Upper lobe of left lung (tissue), 6 donors: ENCODE measurements at places on chromosomes 4 and X. TPM values are rescaled to one million over a fixed set of nuclear protein-coding genes. Genes with fewer than 3 reads are reported as not detected.

DNA sequence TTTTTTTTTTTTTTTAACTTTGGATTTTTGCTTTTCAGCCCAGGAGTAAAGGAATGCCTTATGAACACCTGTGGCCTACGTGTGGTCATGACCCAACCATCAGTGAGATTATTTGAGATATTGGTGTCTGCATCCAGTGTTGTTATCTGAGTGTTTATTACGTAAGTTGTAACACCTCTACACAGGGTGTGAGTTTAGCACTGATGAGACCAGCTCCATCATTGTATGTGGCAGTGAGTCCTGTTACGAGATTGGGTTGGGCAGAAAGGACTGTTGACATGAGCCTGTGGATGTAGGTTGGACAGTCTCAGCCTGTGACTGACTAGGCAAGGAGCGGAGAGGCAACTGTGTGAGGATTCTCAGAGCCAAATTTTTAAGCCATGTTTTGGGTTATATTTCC is 179.0 kb downstream of the PTTG2 start:
- no peak for DNase-seq
- H3K4me1 ChIP-seq, result no peaks in the 10 kb centered on the region
- no peaks in the 10 kb centered on the region for H3K27me3 ChIP-seq

GRCh38 chr4:142324572-142324971 is 521.5 kb downstream of the INPP4B start:
- no peaks in the 10 kb centered on the region for H3K27me3 ChIP-seq
- no peak overlapping the region for H3K27ac ChIP-seq
- H3K36me3 ChIP-seq, result no peaks in the 10 kb centered on the region
- no peak for DNase-seq
- H3K4me1 ChIP-seq, result no peaks in the 10 kb centered on the region
- no peak overlapping the region for H3K4me3 ChIP-seq

The MAGEA4 gene
- total RNA-seq, result not detected

GRCh38 chr4:139674875-139675550 is 9.4 kb downstream of the MGST2 start:
- no peaks in the 10 kb centered on the region for H3K27me3 ChIP-seq
- H3K4me1 ChIP-seq, result no peaks in the 10 kb centered on the region
- H3K27ac ChIP-seq, result no peak overlapping the region
- DNase-seq, result no peak
- H3K4me3 ChIP-seq, result no peak overlapping the region

GRCh38 chrX:12237771-12238170 is 99.5 kb downstream of the FRMPD4 start:
- H3K36me3 ChIP-seq, result no peaks in the 10 kb centered on the region
- H3K27me3 ChIP-seq, result no peaks in the 10 kb centered on the region
- no peak overlapping the region for H3K27ac ChIP-seq

The PIR gene
- total RNA-seq, result 19.9 TPM

DNA sequence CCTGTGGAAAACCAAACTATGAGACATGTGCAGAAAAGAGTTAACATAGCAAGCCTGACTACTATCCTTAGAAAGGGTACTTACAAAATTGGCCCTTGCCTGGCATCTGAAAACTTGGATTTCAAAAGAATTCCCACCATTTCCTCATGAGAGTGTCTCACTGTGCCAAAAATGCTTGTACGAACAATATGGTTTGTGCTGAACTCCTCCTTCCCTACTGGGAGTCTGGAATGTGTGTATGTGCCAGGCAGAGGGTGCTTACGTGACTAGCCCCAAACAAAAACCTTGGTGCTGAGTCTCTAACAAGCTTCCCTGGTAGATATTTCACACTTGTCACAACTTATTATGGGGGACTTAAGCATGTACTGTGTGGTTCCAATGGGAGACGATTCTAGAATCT is 81.7 kb upstream of the GIMD1 start:
- H3K4me3 ChIP-seq, result no peak overlapping the region
- no peaks in the 10 kb centered on the region for H3K36me3 ChIP-seq
- H3K4me1 ChIP-seq, result no peaks in the 10 kb centered on the region
- DNase-seq, result no peak
- no peak overlapping the region for H3K27ac ChIP-seq

GRCh38 chr4:145909281-145909715 is 29.3 kb downstream of the ZNF827 start:
- H3K4me3 ChIP-seq, result peak overlapping the region; percentile 42
- DNase-seq, result peak; percentile 88
- no peaks in the 10 kb centered on the region for H3K27me3 ChIP-seq
- H3K36me3 ChIP-seq, result no peaks in the 10 kb centered on the region

DNA sequence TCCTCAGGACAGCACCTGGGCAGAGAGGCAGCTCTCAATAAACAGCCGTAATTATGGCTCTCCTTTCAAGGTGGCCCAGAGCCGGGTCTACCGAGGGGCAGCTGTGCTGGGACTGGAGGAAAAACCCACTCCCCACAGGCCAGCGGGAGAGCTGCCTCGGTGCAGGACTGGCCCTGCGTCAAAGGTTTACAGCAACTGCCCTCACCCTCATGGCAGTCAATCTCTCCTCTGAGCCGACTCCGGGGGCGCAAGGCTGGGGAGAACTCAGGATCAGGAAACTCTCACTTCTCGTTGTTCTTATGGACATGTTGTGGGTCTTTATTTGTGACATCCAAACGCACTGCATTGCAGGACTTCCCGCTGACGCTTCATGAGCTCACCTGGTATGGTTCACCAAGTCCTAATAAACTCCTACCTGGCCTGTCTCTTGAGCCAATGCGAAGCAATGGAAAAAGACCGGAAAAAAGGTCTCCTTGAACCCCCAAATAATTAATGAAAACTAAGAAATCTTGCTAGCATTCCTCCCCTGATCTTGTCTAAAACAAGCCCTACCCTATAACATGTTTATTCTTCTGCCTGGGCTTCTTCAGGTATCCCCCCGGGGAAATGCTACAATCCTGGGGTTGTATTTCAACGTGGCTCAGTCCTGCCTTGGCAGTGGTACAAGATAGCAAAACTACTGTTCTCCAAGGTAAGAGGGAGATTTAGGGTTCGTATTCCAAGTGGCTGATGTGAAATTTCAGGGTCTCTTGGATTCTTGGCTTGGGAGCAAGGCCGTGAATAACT is 50.1 kb upstream of the CDKN2AIP start:
- H3K4me1 ChIP-seq, result peaks cover 10% of the 10 kb centered on the region
- H3K36me3 ChIP-seq, result no peaks in the 10 kb centered on the region
- no peak for DNase-seq
- no peak overlapping the region for H3K27ac ChIP-seq
- H3K4me3 ChIP-seq, result no peak overlapping the region

DNA sequence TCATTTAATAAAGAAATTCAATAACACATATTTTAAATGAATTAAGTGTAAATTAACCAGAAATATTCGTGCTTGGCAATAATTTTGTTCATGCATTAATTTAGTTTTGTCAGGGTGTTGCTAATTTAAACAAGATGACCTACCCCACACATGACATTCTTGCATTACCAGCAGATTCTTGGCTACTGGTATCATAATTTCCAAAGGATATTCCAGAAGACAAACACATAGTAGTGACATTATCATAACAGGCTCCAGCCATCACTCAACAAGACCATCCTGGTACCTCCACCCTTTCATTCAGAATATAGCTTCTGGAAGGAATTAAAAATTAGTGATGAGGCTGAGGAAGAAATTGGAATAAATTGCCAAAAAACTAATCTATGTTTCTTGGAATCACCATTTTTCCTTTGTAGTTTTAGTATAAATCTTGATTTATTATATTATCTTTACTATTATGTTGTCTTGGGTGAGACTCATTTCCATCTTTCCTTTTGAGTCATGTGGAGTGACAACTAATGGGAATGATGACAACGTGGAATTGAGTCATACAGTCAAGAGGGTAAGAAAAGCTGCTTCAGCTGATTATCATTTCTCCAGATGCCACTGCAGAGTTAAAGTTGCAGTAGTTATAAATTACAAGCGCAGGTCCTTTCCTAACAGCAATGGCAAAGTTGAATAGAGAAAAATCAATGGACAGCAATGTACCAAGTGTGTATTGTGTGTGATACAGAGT is 30.9 kb upstream of the HHIP start:
- no peak for DNase-seq
- H3K4me3 ChIP-seq, result no peak overlapping the region
- no peaks in the 10 kb centered on the region for H3K27me3 ChIP-seq
- H3K36me3 ChIP-seq, result no peaks in the 10 kb centered on the region

The EMCN gene
- total RNA-seq, result 35.0 TPM

DNA sequence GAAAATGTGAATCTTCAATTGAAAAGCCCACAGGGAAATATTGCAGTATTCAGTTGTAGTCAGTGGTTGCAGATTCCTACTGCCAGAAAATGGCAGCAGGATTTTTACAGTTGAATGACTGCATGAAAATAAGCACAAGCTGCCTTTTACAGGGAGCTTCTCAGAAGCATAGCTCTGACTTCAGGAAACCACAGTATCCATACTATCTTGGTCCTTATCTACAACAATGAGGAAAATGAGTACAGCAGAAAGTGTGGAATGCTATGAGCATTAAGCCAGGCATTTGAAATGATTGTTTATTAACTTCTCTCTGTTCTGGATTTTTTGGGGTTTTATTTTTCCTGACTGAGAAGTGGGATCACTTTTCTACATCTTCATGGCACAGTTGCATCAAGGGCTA is 34.6 kb upstream of the PRRG1 start:
- no peak overlapping the region for H3K27ac ChIP-seq
- no peaks in the 10 kb centered on the region for H3K36me3 ChIP-seq
- no peak overlapping the region for H3K4me3 ChIP-seq
- no peaks in the 10 kb centered on the region for H3K27me3 ChIP-seq

The TMEM271 gene
- not detected for total RNA-seq

GRCh38 chrX:17372052-17372451 is 2.9 kb upstream of the NHS start:
- no peaks in the 10 kb centered on the region for H3K36me3 ChIP-seq
- H3K4me1 ChIP-seq, result no peaks in the 10 kb centered on the region
- peaks cover 12% of the 10 kb centered on the region for H3K27me3 ChIP-seq
- H3K27ac ChIP-seq, result no peak overlapping the region
- H3K4me3 ChIP-seq, result no peak overlapping the region
- no peak for DNase-seq

The NKX1-1 gene
- total RNA-seq, result not detected

DNA sequence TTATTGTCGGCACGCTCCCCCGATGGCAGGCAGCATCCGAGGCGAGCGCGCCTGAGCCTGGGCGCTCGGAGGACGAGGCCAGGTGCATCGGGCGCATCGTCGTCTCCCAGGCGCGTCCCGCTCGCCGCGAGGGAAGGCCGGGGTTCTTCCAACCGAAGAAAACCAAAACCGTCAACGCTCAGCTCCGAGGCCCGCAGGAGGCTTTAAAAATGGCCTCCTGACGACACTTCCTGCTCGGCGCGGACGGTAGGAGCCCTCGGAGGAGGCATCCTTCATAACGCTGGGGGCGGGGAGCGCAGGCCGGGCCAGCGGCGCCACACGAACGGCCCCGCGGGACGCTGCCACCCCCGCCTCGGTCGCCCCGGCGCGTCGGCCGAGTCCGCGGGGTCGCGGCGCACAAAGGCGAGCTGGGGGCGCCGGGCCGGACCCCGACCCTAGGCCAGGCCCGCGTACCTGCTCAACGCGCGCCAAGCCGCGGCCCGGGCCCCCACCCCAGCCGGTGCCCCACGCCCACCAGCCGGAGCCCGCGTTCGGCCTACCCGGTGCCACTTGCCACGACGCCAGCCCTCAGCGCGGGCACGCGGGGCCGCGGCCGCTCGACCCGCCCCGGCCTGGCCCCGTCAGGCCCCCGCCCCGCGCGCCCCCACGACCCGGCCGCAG is 501 bp downstream of the ZNF518B start:
- H3K4me3 ChIP-seq, result peak overlapping the region; percentile 67
- peak overlapping the region; percentile 64 for H3K27ac ChIP-seq
- DNase-seq, result peak; percentile 33
- H3K4me1 ChIP-seq, result peaks cover 6% of the 10 kb centered on the region
- H3K36me3 ChIP-seq, result no peaks in the 10 kb centered on the region

The SPANXA2 gene
- total RNA-seq, result not detected

DNA sequence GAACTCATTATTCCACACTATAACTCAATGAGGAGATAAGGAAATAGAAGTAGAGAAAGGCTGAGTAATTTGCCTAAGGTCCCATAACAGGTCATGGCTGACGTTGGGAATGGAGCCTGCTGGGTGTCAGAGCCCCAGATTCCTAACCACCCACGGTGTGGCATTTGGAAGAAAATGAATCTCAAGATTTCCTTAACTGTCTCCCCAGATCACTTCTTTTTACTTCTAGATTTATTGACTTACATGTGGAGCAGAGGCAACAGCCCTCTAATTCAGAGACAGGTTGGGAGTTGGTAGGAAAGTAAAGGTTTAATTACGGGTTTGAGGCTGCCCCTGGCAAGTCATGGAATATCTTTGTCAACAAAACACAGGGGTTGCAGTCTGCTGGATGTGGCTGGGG is 134.0 kb downstream of the ARHGAP10 start:
- no peak overlapping the region for H3K27ac ChIP-seq
- no peak overlapping the region for H3K4me3 ChIP-seq
- H3K36me3 ChIP-seq, result no peaks in the 10 kb centered on the region
- H3K27me3 ChIP-seq, result no peaks in the 10 kb centered on the region

DNA sequence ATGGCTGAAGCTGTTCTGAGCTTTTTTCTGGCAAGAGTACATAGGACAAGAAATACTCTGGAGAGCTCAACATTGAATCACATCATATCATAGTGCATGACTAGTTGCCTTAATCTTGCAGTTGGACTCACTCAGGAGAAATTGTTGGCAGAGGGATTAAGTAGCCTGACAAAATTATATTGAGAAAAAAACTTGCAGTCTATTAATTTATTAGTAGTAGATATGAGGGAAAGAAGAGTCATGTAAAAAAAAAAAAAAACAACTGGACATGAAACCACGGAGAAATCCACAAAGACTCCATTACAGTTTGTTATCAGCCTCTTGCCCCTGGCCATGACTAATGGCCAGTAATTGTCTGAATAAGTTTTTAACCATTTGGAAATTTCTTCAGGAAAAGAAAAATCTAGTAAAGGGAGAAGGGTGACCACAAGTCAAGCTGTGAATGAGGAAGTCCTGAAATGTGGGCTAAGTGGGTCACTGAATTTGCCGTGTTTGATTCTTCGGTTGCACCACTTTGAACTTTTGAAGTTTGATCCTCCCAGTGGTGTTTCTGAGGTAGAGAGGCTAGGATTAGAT is 45.6 kb downstream of the FHL1 start:
- no peak overlapping the region for H3K4me3 ChIP-seq
- no peaks in the 10 kb centered on the region for H3K36me3 ChIP-seq
- no peaks in the 10 kb centered on the region for H3K27me3 ChIP-seq
- DNase-seq, result no peak

The CCDC120 gene
- total RNA-seq, result 6.0 TPM

GRCh38 chrX:77014377-77015372 is 432.5 kb upstream of the FGF16 start:
- no peak overlapping the region for H3K27ac ChIP-seq
- DNase-seq, result no peak
- H3K27me3 ChIP-seq, result no peaks in the 10 kb centered on the region

- H3K27me3 ChIP-seq, result no peaks in the 10 kb centered on the region
- H3K27ac ChIP-seq, result no peak overlapping the region
- no peaks in the 10 kb centered on the region for H3K36me3 ChIP-seq
- H3K4me1 ChIP-seq, result no peaks in the 10 kb centered on the region
- DNase-seq, result no peak
These were observed 110.0 kb upstream of the PPARGC1A start for GRCh38 chr4:23999714-24000469.
